Mesenteric fat pad (tissue), 1 donor: ENCODE measurements at places on chromosomes 12 and 14. TPM values are rescaled to one million over a fixed set of nuclear protein-coding genes. Genes with fewer than 3 reads are reported as not detected.

Gene KLHL33
- total RNA-seq, result 0.35 TPM

Gene ANO6
- 152 TPM for total RNA-seq

DNA sequence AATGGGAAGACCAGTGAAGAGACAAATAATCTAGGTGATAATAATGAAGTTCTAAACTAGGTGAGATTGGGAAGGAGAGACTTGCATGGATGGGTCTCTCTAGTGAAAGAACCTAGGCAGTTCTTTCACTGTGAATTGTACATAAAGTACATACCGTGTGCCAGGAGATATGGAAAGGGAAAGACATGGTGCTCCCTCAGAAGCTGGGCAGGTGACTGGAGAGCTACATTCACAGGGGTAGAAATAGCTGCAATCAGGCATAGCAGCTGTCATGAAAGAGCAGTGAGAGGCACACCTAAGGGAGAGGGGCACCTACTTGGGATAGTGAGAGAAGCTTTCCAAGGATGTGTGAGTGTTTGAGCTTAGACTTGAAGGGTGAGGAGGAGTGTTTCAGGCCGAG, 9.3 kb downstream of the STK38L start:
- no peak for DNase-seq

DNA sequence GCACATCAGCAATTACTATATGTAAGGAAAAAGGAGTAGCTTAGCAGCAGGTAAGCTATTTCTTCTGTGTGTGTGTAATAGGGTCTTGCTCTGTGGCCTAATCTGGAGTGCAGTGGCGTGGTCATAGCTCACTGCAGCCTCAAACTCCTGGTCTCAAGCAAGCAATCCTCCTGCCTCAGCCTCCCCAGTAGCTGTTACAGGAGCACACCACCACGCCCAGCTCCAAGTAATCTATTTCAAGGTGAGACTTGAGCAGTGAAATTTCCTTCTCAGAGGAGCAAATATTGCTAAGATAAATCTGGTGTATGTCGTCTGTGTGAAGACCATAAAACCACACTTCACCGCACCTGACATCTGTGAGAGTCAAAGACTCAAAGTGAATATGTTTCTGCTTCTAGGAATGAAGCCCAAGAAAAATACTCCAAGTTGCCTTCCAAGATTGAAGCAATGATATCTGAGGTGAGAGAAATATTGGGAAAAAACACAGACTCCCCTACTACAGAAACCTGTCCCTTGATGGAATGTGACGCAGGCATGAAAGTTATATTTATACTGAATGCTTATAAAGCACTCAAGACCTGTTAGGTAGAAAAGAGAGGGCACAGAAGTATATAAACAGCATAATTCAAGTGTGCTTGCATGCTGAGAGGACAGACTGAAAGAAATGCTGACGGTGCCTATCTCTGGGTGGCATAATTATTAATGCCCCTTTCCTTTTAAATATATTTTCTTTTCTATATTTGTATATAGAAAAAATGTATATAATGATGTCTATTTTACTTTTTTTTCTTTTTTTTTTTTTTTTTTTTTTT, 2.5 kb upstream of the SELPLG start:
- DNase-seq, result no peak

GRCh38 chr14:90602088-90602687, 205.4 kb downstream of the CALM1 start:
- peak; percentile 64 for DNase-seq

Gene LAG3
- 1.3 TPM for total RNA-seq

DNA sequence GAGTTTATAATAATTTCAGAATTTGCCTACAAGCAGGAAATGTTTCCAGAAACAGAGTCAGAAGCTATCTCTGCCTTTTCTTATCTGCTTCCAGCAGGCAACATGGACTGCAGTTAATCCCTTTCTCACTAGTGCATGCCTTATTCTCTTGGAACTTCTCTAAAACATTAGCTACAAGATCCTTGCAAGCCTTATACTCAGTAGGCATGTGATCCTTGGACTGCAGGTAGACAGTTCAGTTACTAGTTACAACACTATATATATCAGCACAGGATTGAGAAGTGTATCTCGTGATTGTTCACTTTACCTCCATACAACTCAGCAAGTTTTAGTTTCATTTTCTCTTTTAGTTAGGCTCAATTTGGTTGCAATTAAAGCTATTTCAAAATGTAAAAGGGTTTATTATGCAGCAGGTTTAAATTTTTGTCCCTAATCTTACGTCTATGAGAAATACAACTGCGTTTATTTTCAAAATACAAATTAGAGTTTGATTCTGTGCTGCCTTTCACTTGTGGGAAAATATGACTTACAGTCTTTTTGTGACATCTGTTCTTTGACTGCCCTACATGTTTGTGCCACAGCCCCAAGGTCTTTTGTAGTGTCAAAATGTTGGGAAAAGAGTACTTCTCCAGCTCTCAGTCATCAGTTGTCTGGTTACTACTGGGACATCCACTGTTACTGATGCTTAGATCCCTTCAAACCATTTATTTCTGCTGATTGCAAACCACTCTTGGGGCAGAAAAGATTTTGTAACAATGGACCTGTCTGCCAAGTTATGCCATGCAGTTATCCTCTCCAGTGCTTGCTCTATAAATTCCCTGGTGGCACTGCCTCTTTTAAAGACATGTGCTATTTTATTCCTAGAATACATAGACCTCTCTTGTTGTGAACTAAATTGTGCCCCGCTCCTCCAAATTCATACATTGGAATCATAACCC, 709.0 kb upstream of the FOXG1 start:
- DNase-seq, result no peak

GRCh38 chr12:46131732-46132469, 136.9 kb downstream of the SLC38A1 start:
- DNase-seq, result no peak

Gene TPPP2
- total RNA-seq, result not detected

DNA sequence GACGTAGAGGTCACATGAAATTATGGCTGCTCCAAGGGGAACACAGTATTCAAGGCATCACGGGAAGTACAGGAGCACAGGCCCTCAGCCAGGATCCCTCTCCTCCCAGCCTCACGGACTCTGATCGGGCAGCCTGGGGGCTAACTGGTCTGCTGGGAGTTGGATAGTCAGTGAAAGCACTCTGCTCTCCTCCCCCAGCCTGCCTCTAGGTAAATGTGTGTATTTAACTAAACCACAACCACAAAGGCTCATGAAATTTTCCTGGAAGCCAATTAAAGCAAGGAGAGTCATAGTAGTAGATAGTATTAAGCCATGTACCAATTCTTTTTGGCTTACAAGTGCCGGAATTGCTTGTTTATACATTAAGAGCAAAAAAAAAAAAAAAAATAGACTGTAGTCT, 254.3 kb downstream of the MSRB3 start:
- DNase-seq, result no peak

Gene WNT1
- total RNA-seq, result not detected

DNA sequence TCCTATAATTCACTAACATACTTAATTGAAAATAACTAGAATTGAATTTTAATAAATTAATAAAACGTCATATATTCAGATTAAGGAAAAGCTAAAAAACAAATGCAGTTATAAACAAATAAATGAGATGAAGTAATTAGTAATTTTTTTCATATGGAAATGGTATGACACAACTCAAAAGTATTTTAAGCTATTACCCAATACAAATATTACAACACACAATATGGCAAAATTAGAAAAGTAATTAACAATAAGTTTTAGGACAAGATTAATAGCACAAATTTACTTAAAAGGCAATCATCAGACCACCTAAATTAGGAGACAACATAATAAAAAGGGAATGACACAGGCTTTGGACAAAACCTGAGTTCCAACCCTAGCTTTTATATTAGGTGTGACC, 81.7 kb downstream of the EEA1 start:
- no peak for DNase-seq

GRCh38 chr12:54419088-54419887, at the start of gene ITGA5:
ITGA5 (minus strand) TSS chr12:54419266; CDS start chr12:54419198, 68 bp downstream.
- DNase-seq, result peak; percentile 94

GRCh38 chr14:61701946-61702345, 6.6 kb downstream of the HIF1A start:
- no peak for DNase-seq

Gene CFL2
- 78.8 TPM for total RNA-seq

Gene IL22
- not detected for total RNA-seq

GRCh38 chr14:31173120-31173837, 34.3 kb downstream of the HECTD1 start:
- DNase-seq, result no peak

DNA sequence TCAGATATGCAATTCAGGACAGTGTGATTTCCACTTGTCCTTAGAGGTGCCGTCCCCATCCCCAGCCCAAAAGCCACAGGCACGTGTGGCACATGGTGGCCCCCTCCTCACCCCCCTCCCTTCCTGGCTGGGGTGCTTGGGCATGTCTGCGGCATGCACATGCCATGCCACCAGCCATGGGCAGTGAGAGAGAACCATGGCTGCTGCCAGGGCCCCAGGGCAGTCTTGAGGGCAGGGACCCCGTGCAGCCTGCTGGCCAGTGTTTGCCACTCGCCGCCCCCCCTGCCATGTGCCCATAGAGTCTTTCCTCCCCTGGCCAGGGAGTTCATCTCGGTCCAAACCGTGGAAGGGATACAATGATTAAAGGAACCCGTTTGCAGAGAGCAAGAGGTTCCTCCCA, 41.5 kb downstream of the TNFAIP2 start:
- peak; percentile 81 for DNase-seq

DNA sequence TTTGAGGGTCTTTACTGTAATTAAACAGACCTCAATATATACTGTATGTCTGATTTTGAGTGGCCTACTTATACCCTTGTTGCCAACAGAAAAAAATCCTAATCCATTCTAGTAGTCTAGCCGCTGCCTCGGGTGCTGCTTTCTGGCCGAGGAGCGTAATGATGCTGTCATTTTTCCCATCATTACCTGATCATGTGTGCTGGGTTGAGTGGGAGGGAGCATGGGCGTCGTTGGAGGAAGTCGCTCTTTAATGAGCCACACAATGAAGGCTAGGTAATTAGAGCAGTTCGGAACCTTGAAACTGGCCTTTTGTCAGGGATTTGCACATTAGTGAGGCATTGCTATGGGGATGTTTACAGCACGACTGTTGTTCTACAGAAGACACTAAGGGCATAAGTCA, 76.1 kb upstream of the RFX4 start:
- no peak for DNase-seq

DNA sequence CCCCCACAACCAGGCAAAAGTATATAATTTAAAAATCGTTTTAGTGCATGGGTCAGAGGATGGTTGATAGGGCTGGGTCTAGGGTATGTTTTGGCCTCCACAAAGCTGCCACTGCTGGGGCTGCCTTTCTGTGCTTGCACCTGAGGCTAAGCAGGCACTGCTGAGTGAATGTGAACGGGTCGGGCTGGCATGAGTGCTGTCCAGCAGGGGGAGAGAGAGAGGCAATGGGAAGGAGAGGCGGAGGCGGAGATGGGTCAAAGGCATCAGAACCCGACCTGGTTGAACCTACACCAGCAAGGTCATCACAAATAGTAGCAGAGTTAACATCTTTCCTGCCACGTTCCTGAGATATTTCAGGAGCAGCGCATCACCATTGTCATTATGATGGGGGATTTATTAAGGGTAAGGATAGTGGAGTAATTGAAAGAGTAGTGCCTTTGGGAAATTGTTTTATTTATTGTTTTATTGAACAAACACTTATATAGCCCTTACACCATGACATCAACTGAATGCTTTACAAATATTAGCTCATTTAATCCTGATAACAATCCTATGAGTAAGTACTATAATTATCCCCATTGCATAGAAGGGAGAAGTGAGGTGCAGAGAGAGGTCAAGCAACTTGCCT, 5.8 kb upstream of the NRXN3 start:
- DNase-seq, result no peak

GRCh38 chr12:91818227-91819131, 327.2 kb downstream of the BTG1 start:
- DNase-seq, result no peak

Gene CYP27B1
- total RNA-seq, result 1.8 TPM

DNA sequence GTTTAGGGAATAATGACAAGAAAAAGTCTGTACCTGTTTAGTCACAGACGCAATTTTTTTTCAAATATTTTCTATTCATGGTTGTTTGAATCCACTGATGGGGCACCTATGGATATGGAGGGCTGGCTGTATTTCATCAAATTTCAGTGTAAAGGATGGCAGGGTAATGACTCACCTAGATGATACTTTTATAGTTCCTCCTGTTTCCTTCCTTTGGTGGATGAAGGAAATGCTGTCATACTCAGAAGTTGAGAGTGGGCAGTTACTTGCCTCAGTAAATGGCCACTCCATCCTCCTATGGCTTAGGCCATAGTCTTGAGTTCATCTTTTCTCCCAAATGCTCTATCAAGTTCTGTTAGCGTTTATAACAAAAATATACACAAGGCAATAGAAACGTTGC, 18.9 kb upstream of the C12orf71 start:
- no peak for DNase-seq

GRCh38 chr12:69570000-69570516, 15.2 kb upstream of the CCT2 start:
- no peak for DNase-seq

DNA sequence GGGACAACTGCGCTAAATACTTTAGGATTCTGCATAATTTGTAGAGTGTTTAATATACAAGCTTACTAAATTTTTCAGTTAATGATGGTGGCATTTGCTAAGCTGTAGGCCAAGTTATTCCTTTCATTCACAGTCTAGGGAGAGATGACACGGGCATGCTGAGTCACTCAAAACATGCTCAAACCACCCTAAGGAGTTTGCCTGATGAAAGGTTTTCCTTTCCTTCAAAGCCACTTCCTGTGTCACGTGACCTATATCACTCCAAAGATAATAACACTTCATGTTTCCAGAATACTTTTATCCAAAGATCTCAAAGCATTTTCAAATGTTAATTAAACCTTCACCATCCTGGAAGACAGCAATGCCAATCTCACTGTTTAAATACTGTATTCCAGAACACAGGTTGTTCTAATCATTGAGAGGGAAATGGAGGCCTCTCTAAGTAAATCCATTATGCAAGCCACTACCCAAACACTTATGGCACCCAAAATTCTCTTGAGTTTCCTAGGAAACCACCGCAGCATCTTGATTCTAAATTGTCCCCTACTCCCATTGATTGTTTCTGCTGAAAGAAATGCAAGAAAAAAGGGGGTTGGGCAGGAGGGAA, 207.0 kb upstream of the CDKN3 start:
- no peak for DNase-seq

- DNase-seq, result no peak
These were observed 5.3 kb downstream of the FGF6 start for GRCh38 chr12:4440187-4440941.

Gene CFAP54
- total RNA-seq, result 0.71 TPM

GRCh38 chr12:116423094-116423493, 136.1 kb upstream of the MAP1LC3B2 start:
- no peak for DNase-seq
